ENCODE measurements at places on chromosomes 7 and 10.

DNA sequence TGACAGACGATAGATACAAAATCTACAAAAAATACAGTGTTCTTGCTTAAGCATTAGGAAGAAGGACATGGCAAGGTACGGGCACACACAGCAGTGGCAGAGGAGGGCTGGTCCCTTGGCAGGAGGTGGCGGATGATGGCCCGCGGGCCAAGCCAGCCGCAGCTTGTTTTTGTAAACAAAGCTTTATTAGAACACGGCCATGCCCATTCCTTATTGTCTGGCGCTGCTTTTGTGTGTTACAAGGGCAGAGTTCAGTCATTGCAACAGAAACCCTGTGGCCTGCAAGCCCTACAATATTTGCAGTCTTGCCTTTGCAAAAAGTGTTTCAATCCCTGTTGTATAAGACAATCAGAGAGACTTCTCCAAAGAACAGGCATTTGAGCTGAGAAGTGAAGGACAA, 30.7 kb downstream of the FGFR2 start:
- DNase-seq, result no peak

DNA sequence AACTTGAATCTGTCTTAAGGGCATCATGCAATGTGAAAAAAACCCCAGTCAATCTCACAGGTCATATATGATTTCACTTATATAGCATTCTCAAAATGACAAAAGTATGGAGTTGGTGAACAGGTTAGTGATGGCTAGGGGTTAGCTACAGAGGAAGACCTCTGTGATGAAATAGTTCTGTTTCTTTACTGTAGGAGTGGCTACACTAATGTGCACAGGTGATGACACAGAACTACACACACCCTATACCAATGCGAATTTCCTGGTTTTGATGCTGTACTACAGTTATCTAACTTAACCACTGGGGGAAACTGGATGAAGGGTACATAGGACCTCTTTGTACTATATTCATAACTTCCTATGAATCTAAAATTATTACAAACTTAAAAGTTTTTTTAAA, 541.8 kb downstream of the PARD3 start:
- DNase-seq, result no peak

DNA sequence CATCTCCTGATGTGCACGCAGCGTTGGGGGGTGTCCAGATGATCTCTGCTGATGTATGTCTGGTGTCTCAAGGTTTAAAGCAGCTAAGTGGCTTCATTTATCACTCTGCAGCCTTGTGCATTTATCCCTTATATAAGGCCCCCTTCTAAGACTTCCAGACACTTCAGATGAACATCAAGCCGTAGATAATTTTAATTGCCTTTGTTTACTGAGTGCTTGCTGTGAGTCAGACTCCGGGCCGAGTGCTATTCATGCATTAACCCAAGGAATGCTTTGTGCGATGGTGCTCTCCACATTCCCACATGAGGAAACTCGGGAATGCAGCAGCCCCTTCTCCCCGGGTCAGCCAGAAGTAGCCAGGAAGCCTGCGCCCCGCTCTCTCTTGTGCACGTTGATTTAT, 328.6 kb upstream of the COBL start:
- DNase-seq, result no peak

DNA sequence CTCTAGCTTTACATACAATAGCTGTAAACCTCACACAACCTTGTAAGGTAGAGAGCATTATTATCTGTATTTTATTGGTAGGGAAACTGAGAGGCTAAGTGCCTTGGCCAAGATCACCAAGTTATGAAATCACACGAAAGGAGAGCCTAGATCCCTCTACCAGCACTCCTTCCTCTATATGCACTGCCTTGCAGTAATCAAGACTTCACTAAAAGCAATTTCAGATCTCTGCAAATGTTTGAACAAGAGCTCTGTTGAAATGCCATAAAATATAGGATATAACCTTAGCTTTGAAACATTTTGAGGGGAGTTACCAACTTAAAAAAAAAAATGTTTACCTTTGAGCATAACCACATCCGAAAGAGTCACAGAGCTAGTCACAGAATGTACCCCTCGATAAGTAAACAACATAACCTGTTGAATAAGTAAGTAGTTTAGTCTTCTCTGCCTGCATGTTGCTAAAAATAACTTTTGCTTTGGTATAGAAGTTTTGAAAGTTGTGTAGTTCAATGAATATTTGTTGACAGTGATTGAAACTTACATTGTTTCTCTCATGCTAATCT, 709.4 kb downstream of the AUTS2 start:
- DNase-seq, result no peak

DNA sequence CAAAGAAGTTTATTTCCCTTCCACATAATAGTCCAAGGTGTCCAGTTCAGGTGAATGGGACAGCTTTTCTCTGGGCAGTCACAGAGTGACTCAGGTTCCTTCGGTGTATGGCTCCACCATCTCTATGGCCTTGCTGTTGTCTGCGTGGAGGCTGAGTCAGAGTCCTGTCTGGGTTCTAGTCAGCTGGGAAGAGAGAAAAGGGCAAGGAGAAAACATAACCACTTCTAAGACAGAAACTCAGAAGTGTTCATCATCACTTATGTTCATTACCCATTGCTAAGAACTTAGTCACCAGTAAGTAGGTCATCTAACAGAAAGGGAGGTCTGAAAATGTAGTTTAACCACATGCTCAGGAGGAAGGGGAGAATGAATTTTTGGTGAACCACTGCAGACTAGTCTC, 32.4 kb upstream of the CCDC7 start:
- no peak for DNase-seq

GRCh38 chr7:77498659-77499379, 38.3 kb upstream of the PTPN12 start:
- DNase-seq, result no peak

GRCh38 chr7:150719436-150719835, 3.0 kb downstream of the GIMAP1 start:
- DNase-seq, result no peak

DNA sequence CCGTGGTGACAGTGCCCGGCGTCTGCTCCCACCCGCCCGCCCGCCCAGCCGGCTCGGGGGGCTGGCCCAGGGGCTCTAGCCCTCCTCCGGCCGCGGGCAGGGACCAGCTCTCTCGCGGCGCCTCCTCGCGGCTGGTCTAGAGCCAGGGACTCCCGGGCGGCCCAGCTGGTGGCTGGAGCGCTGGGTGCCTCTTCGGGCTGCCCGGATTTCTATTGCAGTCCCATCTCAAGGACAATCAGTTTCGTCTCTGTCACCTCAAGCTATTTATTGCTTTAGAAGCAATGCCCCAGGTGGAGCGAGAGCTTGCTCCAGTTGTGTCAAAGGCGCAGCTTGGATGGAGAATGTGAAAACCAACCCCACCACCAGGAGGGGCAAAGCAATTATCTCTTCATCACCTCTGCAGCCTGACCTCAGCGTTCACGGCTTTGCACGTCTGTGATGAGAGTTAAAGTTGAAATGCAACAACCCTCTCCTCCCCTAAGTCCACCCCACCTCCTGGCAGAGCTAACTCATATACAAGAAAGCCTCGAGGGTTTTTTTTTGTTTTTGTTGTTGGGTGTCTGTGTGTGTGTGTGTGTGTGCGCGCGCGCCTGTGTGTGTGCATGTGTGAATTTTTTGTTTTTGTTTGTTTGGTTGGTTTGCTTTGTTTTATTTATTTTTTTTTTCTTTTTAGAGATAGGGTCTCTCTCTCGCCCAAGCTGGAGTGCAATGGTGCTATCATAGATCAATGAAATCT, at the start of gene ITGA8:
TSS of gene ITGA8 (minus strand) at position 24 of the 736 bp plus-strand sequence. CDS start 151 bp downstream, outside the sequence.
- DNase-seq, result no peak

GRCh38 chr7:125424721-125425120, 495.1 kb upstream of the POT1 start:
- DNase-seq, result no peak

DNA sequence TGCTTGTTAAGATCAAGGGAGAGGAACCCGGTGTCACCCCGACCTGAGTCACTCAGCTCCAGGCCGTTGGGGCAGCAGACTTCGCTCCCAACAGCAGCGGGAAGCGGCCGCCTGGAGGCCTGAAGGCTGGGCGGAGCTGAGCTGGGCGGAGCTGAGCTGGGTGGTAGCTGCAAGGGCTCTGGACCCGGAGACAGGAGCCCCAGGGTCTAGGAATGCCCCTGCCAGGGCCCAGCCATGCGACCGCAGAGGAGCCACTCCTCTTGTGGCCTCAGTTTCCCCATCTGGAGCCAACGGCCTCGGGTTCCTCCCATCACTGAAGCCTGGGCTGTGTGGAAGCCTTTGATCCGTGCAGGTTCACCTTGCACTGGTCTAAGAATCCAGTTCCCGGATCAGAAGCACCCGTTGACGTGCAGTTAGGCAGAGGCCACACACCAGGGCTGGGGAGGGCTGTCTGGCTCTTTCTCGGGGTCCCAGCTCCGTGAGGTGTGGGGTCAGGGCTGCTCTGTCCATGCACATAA, 21.9 kb upstream of the DPYSL4 start:
- DNase-seq, result no peak

All from stimulated activated CD4-positive, alpha-beta T cell treated with anti-CD3 and anti-CD28 coated beads, Interleukin-1b, Interleukin-23, amount 100 ng/mL, for 1 hour (primary cell).